ENCODE measurements at places on chromosomes 2 and 18.

GRCh38 chr18:34049511-34049910, 175.2 kb downstream of the NOL4 start:
- no peak for DNase-seq

DNA sequence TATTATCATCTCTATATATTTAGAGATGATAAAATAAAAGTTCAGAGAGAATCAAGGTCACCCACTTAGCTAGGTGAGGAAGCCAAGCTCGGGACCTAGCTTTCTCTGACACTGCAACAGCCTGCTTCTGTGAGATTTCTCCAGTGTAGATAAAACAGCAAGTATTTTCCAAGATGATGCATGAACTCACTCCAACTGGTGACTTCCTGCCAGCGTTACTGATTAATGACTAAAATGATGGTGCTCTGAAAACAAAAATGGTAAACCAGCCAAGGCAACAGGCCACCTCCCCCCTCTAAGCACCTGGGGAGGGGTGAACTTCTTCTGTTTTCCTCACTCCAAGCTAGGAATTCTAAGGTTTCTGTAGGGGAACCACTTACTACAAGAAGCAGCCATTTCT, 510.2 kb upstream of the ID2 start:
- no peak for DNase-seq

DNA sequence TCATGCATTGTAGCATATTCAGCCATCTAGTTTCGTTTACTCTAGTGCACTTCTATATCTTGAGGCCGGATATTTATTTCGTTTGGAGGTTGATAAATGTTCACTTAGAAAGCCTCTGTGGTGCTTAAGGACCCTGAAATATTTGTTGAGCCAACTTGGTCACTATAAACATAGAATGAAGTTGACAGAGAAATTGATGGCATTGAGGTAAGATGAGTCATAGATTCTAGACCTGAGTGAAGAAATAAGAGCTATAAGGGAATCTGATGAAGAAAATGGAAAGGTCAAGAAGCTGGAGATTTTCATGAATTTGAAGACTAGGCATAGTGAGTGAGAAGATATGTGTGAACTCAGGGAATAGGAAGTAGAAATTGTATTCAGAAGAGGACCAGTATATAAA, 35.9 kb downstream of the EPC2 start:
- no peak for DNase-seq

GRCh38 chr2:39530411-39530866, 93.4 kb upstream of the MAP4K3 start:
- no peak for DNase-seq

GRCh38 chr18:23683155-23683554, 6.1 kb upstream of the LAMA3 start:
- DNase-seq: no peak

- DNase-seq: no peak
Measured at GRCh38 chr2:76318848-76319360, 608.2 kb upstream of the GCFC2 start.

DNA sequence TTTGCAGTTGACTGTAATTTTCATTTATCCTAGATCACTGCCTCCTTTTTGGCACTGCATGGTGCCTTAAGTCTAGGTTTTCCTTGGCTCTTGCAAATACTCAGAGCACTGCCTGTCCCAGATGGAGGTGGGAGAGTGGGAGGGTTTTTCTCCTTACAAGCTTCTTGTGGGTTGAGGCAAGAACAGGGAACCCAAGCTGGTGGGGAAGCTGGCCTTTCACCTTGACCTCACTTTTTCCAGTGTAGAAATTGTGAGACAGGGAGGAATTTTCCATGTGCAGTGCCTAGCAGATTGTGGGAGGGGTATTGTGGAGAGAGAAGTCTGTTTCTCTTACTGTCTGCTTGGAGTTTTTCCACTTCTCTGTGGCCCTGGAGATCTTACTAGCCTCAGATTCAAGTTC, 21.5 kb downstream of the GALNT1 start:
- no peak for DNase-seq

GRCh38 chr18:27428120-27428519, 243.0 kb upstream of the CHST9 start:
- no peak for DNase-seq

- no peak for DNase-seq
Measured at GRCh38 chr2:43139996-43140621, 86.3 kb downstream of the ZFP36L2 start.

GRCh38 chr2:112627060-112628040, 18.4 kb upstream of the SLC20A1 start:
- no peak for DNase-seq

- DNase-seq: no peak
Measured at GRCh38 chr2:130728007-130728454, 839 bp upstream of the GPR148 start.

- no peak for DNase-seq
Measured at GRCh38 chr2:205857520-205858237, 175.4 kb downstream of the NRP2 start.

DNA sequence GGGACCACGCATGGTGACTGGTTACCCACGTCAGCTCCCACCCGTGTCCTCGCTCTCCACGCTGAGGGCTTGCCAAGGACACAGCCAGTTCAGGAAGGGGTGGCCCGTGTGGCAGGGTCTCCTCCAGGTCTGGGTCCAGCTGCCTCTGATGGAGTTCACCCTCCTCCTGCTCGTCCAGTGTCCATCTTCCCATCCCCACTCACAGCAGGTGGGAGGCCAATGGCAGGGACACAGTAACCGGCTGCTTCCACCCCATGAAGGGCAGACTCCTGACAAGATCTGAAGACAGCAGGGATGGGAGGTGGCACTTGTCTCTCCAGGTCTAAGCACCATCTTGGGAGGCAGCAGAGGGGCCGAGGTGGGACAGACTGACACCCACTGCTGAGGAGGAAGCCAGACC, 106.4 kb downstream of the NDUFA10 start:
- no peak for DNase-seq

DNA sequence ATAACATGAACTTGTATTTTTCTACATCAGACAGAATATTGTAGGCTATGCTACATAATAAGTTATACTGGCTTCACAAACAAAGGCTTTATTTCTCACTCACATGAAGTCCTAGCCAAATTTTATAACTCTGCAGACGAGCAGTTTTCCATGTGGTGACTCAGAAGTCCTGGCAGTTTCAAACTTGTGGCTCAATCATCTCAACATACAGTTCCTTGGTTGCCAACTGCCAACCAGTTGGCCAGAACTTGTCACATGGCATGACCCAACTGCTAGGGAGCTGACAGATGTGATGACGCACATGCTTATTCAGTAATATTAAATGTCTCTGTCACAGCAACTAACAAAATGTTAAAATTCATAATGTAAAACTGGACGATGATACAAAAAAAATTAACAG, 63.8 kb upstream of the ZC3H15 start:
- DNase-seq: no peak

- no peak for DNase-seq
Measured at GRCh38 chr2:85789271-85789670, 35.5 kb downstream of the ATOH8 start.

- no peak for DNase-seq
Measured at GRCh38 chr18:71431689-71432088, 1112.5 kb downstream of the CBLN2 start.

- DNase-seq: no peak
Measured at GRCh38 chr18:55264108-55264507, 304.8 kb upstream of the CCDC68 start.

DNA sequence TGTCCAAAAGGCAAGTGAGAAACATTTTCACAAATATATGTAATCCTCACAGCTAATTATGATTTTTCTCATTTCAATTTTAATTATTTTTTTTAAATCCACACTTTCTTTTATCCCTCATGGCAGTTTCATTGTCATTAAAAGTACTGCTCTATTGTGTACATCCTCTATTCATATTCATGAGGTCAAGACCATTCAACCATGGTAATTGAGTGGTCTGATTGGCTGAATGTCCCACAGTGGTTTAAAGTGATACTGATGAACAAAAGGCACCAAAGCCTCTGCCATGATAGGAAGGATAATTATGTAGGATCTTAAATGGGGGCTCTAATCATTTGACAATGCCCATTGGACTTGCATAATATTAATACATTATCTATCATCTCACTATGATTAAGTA, 108.4 kb upstream of the EPHA4 start:
- no peak for DNase-seq

DNA sequence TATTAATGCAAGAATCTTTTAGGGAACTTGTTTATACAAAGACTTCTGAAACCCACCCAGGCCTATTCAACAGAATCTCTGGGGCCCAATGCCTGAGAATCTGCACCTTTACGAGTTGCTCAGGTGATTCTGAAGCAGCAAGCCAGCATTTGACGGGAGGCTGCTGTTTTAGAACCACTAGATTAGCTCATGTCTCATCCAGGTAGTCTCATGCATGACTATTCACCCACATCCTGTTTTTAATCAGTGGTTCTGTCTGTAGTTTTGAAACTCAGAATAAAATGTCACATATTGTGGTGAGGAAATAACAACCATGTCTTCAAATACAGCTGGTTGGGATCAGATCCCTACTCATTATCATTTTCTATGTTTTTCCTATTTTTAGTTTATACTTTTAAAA, 39.5 kb downstream of the CYTIP start:
- DNase-seq: no peak

Data from NCI-H748 treated with DMSO at 0.1 percent for 48 hours (cell line).